ENCODE measurements at places on chromosomes 1 and 21. TPM values are rescaled to one million over a fixed set of nuclear protein-coding genes. Genes with fewer than 3 reads are reported as not detected.

The NUP210L gene
- 0.11 TPM for total RNA-seq

The PGLYRP3 gene
- not detected for total RNA-seq

The FOXD2 gene
- 2.0 TPM for total RNA-seq

The FHL3 gene
- total RNA-seq = 14.0 TPM

The AMY2A gene
- 0.44 TPM for total RNA-seq

The CHI3L1 gene
- 6.3 TPM for total RNA-seq

The ZMYM4 gene
- 81.1 TPM for total RNA-seq

The CNN3 gene
- 279 TPM for total RNA-seq

The C1QTNF12 gene
- total RNA-seq = 2.5 TPM

The PPIAL4G gene
- total RNA-seq = not detected

The CCDC190 gene
- total RNA-seq = 0.66 TPM

The PDZK1 gene
- 3.0 TPM for total RNA-seq

The CXADR gene
- total RNA-seq = 57.9 TPM

The PRELP gene
- 12.8 TPM for total RNA-seq

The LCE1E gene
- not detected for total RNA-seq

The ARF1 gene
- 184 TPM for total RNA-seq

The LYSMD1 gene
- 19.3 TPM for total RNA-seq

The OR6N1 gene
- not detected for total RNA-seq

The PRRX1 gene
- total RNA-seq = 100 TPM

The TCHHL1 gene
- not detected for total RNA-seq

The OLIG2 gene
- 5.8 TPM for total RNA-seq

The ANXA9 gene
- total RNA-seq = 0.55 TPM

The CATSPERE gene
- 3.8 TPM for total RNA-seq

The UBE2U gene
- 0.33 TPM for total RNA-seq

The ESRRG gene
- total RNA-seq = 101 TPM

The TNFRSF25 gene
- 30.7 TPM for total RNA-seq

The HCRTR1 gene
- not detected for total RNA-seq

The PRAMEF9 gene
- not detected for total RNA-seq

The LRRC39 gene
- 68.0 TPM for total RNA-seq

Data from camera-type eye (tissue), 1 donor.